ENCODE measurements at places on chromosomes 1 and 21. TPM values are rescaled to one million over a fixed set of nuclear protein-coding genes. Genes with fewer than 3 reads are reported as not detected.

Gene CNR2
- 0.39 TPM for total RNA-seq

DNA sequence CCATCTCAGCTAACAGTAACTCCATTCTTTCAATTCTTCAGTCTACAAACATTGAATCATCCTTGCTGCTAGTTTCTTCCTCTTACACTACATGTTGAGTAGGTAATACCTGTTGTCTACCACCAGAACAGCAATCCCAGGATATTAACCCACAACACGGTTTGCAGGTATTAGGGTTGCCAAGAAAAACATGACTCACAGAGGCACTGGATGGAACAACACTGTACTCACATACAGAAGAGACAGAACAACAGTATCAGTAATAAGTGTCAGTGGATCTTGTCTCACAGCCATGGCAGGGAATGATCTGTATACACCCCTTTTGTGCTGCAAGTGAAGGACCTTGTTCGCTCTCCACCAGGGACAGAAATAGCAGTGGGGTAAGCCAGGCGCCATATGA, 212.1 kb downstream of the GPR52 start:
- no peak for DNase-seq

DNA sequence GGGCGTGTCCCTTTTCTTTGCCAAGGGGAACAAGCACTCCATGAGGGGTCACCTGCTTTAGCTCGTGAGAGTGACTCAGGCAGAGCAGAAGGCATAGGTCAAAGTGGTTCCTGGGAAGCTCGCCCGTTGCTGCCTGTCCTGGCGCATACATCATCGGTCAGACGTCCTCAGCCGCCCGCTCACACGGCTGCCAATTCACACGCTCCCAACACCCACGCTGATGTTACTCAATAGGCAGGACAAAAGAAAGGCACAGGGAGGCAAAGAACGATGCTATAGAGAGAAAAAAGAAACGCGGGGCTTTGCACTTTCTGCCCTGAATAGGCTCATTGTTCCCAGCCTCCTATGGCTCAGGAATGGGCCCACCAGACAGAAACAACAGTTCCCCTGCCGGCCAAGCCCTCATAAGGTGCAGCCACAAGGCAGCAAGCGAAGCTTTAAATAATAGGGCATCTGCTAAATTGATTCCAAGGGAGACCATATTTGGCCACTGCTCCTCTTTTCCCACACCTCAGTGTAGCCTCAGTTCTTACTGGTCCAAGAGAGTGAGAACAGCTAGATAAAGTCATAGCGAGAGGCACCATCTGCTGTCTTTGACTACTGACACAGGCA, 38.7 kb downstream of the VTCN1 start:
- DNase-seq: no peak

Gene PROX1
- 18.5 TPM for total RNA-seq

- no peak for DNase-seq
Observed at GRCh38 chr1:236853921-236854604, 59.0 kb downstream of the MTR start.

- no peak for DNase-seq
Observed at GRCh38 chr1:25896266-25896665, 10.0 kb downstream of the STMN1 start.

Gene BRINP2
- total RNA-seq: 0.14 TPM

DNA sequence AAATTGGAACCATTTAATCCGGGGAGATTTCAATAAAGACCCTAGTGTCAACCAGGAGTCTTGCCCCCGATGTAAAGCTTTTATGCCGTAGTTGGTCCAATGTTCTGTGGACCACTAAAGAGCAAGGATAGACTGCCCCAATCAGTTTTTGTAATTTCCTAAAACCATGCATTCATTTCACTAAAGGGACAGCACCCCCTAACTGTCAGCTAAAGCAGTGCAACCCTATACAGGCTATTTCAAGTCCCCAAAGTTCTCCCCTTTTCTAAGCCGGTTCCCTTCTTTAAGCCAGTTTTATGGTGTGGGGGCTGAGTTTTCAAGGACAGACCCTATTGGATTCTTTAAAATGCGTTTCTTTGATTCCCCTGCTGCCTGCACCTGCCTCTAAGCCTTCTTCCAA, 12.7 kb upstream of the PDPN start:
- no peak for DNase-seq

- no peak for DNase-seq
Observed at GRCh38 chr1:77958391-77958790, 20.5 kb downstream of the FUBP1 start.

Gene AGO4
- 10.2 TPM for total RNA-seq

DNA sequence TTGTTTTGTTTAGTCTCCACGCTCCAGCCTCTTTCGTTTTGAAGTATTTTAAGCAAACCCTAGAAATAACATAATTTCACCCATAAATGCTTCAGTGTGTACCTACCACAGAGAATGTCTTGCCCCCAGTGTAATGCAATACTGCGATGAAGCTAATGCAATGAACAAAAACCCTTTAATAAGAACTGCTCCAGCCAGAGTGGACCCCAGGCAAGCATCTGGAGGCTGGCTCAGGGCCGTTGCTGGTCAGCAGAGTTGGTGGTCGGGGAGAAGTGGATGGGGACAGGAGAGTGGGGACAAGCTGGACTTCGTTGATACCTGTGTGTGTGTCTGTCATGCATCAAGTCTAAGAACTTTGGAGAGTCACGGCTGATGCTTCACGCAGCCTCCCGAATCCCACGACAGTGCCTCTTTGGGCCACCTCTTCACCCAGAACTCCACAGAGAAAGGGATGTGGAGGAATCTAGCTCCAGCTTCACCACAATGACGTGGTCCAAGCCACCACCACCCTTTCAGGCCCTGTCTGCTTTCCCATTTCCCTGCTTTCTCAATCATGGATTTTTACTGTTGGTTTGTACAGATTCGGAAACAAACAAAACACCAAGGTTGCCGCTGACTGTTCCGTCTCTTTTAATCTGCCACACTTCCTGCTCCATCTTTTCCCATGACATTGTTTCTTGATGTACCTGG, 108.6 kb upstream of the ERRFI1 start:
- DNase-seq: no peak

Gene KCNA3
- 0.92 TPM for total RNA-seq

GRCh38 chr1:230498704-230499103, 72.6 kb upstream of the PGBD5 start:
- no peak for DNase-seq

Gene EVA1C
- total RNA-seq: 24.5 TPM

Gene SPRR5
- total RNA-seq: not detected

Gene PPT1
- 28.6 TPM for total RNA-seq

GRCh38 chr1:107358619-107359327, 217.9 kb downstream of the NTNG1 start:
- no peak for DNase-seq

DNA sequence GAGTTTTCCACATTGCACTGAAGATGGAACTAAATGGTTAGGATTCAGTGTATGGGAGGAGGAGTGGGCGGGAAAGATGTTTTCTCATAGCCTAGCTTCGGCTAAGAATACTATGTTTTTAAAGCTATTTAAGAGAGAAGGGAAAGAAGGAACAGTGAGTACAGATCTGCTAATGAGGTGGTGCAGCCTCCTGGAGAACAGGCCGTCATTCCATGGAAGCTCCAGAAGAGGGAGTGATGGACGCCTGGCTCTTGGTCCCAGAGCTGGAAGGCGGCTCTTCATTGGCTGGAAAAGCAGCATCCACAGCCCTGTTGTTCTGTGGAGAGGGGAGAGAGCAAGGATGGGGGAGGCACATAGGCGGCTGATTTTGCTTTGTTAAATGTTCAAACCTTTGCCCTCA, 6.9 kb downstream of the CAMK1G start:
- DNase-seq: peak; percentile 23

DNA sequence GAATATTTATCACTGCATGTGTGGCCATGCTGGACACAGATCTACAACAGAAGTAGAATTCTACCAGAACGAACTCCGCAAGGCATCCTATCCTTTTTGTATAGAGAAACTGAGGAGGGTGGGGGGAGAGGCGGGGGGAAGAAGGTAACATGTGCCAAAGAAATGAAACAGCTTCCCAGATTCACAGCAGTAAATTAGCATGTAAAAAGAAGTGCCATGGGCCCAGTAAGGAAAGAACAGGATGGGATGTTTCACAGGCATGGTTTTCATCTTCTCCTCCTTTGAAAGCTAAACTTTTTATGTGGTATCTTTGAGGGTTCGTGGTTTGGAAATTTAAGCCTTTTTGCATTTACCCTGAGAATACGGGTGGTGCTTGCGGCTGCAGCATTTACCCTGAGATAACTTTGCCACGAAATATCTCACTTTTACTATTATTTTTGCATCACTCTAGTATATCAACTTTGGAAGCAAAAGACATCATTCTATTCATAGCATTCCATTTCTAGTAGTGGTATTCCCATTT, 168.9 kb downstream of the TPR start:
- no peak for DNase-seq

- DNase-seq: no peak
Observed at GRCh38 chr21:34613679-34614627, 960 bp downstream of the RCAN1 start.

GRCh38 chr1:50502147-50502546, 78.9 kb upstream of the DMRTA2 start:
- DNase-seq: no peak

GRCh38 chr1:24481101-24481500, 21.5 kb upstream of the RCAN3 start:
- DNase-seq: no peak

GRCh38 chr1:33379631-33380354, 51.1 kb downstream of the PHC2 start:
- DNase-seq: no peak

DNA sequence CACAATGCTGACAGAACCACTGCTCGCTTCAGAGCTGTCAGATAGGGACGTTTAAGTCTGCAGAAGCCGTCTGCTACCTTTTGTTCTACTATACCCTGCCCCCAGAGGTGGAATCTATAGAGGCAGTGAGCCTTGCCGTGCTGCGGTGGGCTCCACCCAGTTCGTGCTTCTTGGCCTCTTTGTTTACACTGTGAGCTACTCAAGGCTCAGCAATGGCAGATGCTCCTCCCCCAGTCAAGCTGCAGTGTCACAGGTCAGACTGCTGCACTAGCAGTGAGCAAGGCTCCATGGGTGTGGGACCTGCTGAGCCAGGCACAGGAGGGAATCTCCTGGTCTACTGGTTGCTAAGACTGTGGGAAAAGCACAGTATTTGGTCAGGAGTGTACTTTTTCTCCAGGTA, 47.1 kb downstream of the LEPR start:
- peak; percentile 25 for DNase-seq

DNA sequence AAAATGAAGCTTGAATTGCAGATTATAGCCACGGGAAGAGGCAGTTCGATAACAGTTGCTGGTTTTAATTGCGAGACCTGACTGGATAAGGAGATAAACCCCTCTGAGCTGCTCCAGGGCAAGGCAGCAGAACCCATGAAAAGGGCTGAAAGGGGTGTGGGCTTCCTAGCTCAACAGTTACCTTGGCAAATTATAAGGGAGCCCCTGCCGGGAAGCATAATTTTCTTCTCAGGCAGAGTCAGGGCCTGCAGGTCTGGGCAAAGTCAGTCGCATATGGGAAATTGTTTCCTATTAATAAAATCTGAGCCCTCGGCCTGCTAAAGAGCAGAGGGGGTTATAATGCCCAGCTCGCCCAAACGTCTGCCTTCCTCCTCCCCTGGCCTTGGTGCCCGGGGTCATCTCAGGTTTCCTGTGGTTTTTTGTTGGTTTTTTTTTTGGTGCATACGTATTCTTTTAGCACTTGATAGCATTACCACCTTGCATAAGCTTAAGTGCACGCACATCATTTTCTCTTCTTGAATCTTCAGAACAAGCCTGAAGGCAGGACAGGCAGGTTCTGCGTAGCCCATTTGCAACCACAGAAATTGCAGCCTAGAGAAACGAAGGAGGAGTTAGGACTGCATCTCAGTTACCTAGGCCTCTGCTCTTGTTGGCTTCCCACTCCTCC, 33.9 kb upstream of the SELENON start:
- no peak for DNase-seq

Gene CCDC181
- total RNA-seq: 0.15 TPM

GRCh38 chr1:181655756-181656155, 172.4 kb downstream of the CACNA1E start:
- DNase-seq: no peak

DNA sequence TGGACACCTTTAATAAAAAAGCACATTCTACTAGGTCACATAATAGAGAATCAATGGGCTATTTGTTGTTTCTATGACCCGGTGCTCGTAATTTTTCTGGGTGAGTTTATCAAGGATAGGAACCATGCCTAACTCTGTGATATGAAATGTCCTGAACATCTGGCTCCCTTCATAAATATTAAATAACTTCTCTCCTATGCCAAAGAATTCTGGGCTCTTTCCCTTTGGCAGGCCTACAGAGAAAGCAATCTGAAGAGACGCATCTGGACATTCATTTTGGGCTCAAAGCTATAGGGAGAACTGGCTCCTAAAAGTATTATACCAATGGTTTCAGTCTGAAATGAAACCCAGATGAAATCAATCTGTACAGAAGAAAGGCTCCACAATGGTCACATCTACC, 38.8 kb upstream of the ANGPTL7 start:
- no peak for DNase-seq

Measured in left colon (tissue), 2 donors.